ENCODE measurements at places on chromosomes 1 and 21.

GRCh38 chr1:209756615-209757445 is 977 bp downstream of the TRAF3IP3 start:
- no peak for DNase-seq

DNA sequence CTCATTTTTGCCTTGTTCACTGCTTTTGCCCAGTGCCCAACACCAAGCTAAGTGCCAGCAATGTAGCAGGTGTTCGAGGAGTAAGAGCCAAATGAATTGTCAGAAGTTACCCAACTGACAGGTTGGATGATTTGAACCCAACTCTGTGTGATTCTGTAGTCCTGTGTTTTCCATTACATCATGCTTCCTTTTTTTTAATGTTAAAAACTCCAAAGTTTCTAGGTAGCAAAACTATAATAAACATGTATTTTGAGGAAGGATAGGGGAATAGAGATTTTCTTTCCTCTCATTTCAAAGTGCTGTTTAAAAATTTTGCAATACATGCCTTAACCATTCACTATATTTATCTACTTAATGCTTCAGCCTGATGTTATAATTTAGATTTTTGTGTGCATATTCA is 34.1 kb downstream of the BCL9 start:
- DNase-seq: no peak

GRCh38 chr21:41249476-41249875 is 67.1 kb upstream of the FAM3B start:
- DNase-seq: no peak

DNA sequence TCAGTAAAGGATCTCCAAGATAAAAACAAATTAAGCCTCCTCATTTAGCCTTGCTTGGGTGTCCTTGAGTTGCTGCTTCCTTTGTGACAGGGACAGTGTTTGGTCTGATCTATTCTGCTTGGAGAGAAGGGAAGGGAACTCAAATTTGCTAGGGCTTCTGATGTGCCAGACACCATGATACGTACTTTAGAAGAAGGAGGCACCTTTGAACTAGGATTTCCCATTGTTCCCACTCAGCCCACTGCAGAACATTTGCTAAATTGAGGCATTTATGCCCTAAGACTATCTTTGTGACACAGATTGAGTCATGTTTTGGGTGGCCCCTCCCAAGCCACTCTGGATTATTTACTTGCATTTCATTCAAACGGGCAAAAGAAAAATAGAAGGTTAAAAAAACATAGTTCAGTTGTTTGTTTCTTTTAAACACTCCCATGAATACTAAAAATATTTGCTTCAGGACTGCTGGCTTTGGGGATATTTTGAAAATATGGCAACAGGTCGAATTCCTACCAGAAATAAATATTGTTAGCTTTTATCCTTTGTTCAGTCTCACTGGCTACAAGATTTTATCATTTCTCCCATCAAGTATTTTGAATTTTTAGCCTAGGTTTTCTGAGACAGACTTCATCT is 81.9 kb upstream of the WLS start:
- DNase-seq: no peak

- DNase-seq: no peak
These were observed 178.6 kb downstream of the GPR52 start for GRCh38 chr1:174626031-174627025.

GRCh38 chr1:92843429-92844352 is 11.9 kb downstream of the RPL5 start:
- DNase-seq: no peak

- DNase-seq: no peak
These were observed 27.4 kb downstream of the PALMD start for GRCh38 chr1:99673315-99673714.

DNA sequence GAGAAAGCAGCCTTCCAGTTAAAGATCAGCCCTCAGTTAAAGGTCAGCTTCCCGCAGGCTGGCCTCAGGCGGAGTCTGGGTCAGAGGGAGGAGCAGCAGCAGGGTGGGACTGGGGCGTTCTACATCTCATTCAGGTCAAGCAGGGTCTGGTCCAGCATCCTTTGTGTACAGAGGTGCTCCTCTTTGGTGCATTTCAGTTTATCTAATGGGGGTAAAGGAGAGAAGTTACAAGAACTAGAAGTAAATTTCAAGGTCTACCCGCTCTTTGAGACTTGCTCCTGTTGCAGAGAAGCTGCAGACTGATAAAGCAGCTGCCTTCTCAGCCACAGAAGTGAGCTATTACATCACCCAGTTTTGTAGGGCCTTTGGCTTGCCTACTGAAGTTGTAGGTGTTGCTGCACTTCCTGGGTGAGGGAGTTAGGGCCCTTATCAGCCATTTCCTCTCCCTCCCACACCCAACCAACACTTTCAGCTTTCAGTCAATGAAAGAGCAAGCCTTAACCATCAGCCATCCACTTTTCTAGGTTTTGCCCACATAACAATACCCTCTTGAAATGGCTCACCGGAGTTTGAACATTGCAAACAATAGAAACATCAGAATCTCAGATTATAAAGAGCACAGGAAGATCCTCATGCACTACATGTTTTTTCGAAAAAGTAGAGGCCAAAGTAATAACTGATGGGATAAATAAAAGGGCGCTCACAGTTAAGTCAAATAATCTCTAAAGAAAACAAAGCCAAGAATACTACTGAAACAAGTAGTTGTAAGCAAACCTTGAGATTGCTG is 2.8 kb upstream of the NUP210L start:
- DNase-seq: peak; percentile 32

GRCh38 chr1:165476776-165477175 is 31.9 kb upstream of the RXRG start:
- no peak for DNase-seq

- DNase-seq: no peak
These were observed 338.3 kb downstream of the LTN1 start for GRCh38 chr21:28654406-28654805.

DNA sequence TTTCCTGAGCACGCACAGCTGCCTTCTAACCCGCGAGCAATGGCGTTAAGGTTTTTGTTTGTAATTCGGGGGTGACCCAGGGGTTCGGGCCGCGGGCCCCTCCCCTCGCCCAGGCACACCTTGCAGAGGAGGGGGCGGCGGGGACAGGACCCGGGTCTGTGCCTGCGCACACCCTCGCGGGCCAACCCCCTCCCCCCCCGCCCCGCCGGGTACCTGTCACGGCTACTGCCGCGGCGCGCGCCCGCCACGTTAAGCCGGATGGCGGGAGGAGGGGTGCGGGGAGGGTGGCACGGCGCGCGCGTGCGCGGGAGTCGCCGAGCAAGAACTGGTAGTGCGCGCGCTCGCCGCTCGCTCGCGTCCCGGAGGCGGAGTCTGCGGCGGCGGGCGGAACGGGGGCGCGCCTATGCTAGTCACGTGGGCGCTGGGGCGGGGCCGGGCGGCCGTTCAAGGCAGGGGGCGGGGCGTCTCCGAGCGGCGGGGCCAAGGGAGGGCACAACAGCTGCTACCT is at the start of gene TPTE:
TPTE (plus strand) TSS at position 493 of the 508 bp plus-strand sequence. CDS start 17,141 bp downstream, outside the sequence.
- DNase-seq: no peak

DNA sequence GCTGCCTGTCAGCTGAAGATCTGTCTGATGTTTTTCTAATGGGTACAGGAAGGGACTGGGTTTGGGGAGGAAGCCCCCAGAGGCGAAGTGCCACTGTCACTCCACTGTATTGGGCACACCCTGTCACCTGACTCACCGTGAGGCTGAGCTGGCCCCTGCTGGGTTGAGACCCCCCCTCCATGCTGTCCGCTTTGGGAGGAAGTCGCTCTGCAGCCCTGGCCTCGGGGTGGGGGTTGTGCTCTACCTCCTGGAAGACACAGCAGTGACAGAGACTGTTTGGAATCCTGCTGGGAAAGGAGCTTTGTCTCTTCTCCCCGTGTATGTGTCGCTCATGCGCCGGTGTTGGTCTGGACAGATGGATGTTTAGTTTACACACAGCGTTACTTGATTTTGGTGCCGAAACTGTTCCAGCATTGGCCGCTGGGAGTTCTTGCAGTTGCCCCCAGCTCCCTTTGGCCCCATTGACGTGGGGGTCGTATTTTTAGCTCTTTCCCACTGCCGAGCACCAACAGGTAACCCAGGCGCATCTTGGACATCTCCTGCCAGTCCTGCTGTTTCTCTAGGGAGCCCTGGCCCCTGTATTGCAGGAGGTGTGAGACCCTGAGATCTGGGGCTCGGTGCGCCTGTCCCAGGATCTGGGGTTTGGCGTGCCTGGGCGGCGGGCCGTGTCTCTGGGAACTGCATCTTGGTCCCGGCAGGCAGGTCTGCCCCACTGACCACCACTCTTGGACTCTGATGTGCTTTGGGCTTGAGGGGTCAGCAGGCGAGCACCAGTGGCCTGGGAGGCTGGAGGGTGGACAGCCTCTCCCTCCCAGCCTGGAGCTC is 30.3 kb downstream of the SLX9 start:
- DNase-seq: no peak

GRCh38 chr1:207956986-207957385 is 46.1 kb upstream of the CD34 start:
- DNase-seq: no peak

DNA sequence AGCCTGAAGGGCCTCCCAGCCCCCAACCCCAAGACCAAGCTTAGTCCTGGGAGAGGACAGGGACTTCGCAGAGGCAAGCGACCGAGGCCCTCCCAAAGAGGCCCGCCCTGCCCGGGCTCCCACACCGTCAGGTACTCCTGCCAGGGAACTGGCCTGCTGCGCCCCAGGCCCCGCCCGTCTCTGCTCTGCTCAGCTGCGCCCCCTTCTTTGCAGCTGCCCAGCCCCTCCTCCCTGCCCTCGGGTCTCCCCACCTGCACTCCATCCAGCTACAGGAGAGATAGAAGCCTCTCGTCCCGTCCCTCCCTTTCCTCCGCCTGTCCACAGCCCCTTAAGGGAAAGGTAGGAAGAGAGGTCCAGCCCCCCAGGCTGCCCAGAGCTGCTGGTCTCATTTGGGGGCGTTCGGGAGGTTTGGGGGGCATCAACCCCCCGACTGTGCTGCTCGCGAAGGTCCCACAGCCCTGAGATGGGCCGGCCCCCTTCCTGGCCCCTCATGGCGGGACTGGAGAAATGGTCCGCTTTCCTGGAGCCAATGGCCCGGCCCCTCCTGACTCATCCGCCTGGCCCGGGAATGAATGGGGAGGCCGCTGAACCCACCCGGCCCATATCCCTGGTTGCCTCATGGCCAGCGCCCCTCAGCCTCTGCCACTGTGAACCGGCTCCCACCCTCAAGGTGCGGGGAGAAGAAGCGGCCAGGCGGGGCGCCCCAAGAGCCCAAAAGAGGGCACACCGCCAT is 21.9 kb upstream of the ARF1 start:
- DNase-seq: no peak

DNA sequence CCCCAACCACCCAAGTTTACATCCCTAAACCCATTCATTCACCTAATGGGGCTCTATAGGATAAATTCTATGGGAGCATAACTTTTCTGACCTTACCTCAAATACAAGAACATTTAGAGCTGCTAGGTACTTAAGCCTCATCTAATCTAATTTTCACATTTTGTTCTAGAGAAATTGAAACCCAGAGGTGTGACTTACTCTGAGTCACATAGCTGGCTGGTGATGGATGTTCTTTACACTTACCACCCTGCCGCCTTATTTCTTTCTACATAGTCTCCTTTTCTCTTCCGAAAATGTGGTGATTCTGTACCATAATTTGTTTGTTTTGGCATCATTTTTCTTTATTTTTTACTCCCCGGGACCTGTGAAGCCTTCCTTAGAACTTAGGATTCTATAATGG is 20.3 kb downstream of the TIPRL start:
- DNase-seq: no peak

- DNase-seq: no peak
These were observed 408.1 kb downstream of the USH2A start for GRCh38 chr1:216015116-216015515.

GRCh38 chr1:205235951-205236350 is 8.2 kb downstream of the TMCC2 start:
- no peak for DNase-seq

- no peak for DNase-seq
These were observed 450 bp downstream of the S100A10 start for GRCh38 chr1:151993084-151993733.

DNA sequence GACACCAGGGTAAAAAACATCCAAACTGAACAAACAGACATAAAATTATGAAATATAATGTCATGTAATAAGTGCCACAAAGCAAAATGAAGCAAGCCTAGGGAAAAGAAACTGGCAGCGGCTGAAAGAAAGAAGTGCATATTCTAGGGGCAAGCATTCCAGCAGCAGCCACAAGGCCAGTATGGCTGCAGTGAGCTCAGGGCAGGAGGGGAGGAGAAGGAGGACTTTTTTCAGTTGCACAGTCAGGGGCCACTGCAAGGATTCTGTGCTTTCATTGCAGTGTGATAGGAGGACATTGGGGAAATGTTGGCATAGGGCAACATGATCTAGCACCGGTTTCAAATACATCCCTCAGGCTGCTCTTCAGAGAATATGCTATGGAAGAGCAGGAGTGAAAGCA is 263.8 kb downstream of the NEGR1 start:
- DNase-seq: no peak

DNA sequence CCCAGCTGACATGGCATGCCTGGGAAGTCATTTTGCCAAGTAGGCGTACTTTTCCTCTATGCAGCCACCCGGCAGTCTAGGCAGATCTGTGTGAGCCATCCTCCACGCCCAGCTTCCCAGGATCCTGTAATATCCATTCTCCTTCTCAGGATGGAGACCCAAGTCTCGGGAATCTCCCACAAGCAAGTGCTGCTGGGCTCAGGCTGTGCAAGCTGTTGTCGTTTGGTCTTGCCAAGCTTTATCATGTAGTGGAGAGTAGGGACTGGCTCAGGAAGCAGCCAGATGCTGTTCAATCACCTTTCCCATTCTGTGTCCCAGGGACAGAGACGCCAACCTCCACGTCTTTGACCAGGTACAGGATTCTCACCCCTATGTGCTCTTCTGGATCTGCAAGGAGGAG is 191.1 kb upstream of the TMEM51 start:
- DNase-seq: no peak

DNA sequence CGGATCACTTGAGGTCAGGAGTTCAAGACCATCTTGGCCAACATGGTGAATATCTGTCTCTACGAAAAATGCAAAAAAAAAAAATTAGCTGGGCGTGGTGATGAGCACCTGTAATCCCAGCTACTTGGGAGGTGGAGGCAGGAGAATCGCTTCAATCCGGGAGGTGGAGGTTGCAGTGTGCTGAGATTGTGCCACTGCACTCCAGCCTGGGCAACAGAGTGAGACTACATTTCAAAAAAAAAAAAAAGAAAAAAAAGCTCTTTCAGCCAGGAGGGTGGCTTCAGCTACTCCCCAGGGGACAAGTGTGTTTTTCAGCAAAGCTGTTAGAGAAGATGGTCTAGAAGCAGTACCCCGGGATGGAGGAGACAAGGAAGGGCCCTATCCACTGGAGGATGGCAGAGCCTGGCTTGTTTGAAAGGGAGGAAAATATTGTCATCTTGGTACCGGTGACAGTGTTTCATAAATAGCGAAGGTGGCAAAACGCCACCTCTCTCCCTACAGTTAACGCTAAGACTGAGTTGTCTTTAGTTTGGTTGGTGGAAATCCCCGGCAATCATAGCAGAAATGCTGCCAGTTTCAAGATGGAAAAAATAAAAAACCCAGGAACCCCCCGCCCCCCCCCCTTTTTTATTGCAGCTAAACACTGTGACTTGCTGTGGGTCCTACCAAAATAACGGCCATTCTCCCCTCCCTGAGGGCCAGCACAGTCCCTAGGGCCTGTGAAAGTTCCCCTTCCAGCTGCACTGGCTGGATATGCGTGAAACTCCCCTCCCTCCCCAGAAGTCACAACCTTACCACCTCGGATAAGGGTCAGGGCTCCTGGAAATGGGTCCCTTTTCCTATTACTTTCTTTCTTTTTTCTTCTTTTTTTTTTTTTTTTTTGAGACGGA is 3.5 kb downstream of the PIK3CD start:
- no peak for DNase-seq

- DNase-seq: peak; percentile 29
These were observed 62.8 kb upstream of the LAX1 start for GRCh38 chr1:203702130-203702577.

Measured in stimulated activated CD8-positive, alpha-beta memory T cell treated with anti-CD3 and anti-CD28 coated beads, Interleukin-7, amount 100 ng/mL, for 48 hours (primary cell).